ENCODE measurements at places on chromosomes 3 and 15.
A peak's percentile ranks its signal among the peaks of the same experiment; 100 is the strongest.

DNA sequence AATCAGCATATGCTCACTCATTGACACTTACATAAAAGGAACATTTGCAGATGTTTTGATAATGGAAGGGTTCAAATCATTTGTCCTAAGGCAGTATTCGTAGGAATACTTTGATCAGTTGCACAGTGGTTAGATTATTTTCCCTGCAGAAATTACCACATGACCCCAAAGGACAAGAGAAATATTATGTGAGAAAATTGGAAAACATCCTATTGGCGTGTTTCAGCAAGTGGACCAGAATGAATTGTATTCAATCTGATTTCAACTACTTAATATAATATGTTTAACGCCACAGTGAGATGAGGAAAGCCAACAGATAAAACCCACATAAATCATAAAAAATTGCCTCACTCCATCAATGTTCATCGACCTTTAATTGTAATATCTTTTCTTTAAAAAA lies 195.0 kb upstream of the MDFIC2 start:
- no peak for DNase-seq

GRCh38 chr3:23455084-23455483 lies 252.0 kb downstream of the UBE2E2 start:
- no peak for DNase-seq

DNA sequence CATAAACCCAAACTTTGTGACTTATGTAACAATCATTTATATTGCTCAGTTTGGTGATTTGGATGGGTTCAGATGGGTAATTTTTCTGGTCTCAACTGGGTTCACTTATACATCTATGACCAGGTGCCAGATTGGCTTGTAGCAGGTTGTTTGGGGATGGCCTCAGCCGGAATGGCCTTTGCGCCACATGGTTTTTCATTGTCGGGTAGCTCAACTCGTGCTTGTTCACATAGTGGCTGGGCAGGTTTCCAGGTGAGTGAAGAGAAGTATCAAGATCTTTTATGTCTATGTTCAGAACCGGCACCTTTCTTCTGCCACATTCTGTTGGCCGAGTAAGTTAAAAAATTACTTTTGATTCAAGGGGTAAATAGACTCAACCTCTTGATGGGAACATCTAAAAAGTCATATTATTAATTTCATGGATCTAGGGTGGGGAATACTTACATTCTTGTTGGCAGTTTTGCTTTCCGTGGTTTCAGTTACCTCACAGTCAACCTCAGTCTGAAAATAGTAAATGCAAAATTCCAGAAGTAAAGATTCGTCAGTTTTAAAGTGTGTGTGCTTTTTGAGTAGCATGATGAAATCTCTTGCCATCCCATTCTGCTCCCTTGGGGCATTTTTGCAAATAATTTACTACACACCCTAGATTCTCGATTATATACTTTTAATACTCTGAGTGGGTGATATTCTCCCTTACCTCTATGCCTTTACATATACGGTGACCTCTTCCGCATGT lies 745.7 kb upstream of the CCDC54 start:
- no peak for DNase-seq

- peak; percentile 59 for DNase-seq
Observed at GRCh38 chr3:67647390-67647878, 7.0 kb downstream of the SUCLG2 start.

Measured in LoVo (cell line).